ENCODE measurements at places on chromosomes 3 and 15. TPM values are rescaled to one million over a fixed set of nuclear protein-coding genes. Genes with fewer than 3 reads are reported as not detected.

GRCh38 chr15:66706225-66706732 is 4.2 kb downstream of the SMAD6 start:
- no peaks in the 10 kb centered on the region for H3K36me3 ChIP-seq
- no peaks in the 10 kb centered on the region for H3K27me3 ChIP-seq

- no peaks in the 10 kb centered on the region for H3K4me1 ChIP-seq
- no peak for DNase-seq
- no peak overlapping the region for H3K27ac ChIP-seq
- no peaks in the 10 kb centered on the region for H3K27me3 ChIP-seq
- no peaks in the 10 kb centered on the region for H3K36me3 ChIP-seq
- H3K4me3 ChIP-seq: no peak overlapping the region
These were observed 55.2 kb downstream of the RPL22L1 start for GRCh38 chr3:170814822-170815221.

- no peak for DNase-seq
- H3K4me3 ChIP-seq: no peak overlapping the region
- peak overlapping the region; percentile 74 for H3K27ac ChIP-seq
These were observed 27.1 kb upstream of the PIK3CB start for GRCh38 chr3:138861798-138862197.

DNA sequence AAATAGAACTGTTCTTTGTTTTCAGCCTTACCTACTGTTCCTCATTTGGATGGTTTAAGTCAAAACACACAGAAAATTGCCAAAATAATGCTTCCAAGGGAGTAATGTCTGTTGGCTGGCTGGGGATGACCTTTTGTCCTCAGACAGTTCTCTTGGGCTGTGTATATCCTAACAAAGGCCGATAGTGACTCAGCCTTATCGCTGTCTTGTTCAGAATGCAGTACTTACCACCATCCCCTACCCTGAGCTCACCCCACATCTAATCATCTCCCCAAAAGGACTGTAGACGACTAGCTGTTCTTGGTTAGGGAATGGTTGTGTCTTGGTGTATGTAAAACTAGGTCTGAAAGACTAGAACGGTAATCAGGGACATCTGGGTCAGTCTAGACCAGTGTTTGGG is 35.0 kb downstream of the RAB11A start:
- no peak overlapping the region for H3K4me3 ChIP-seq
- H3K27me3 ChIP-seq: no peaks in the 10 kb centered on the region
- no peak overlapping the region for H3K27ac ChIP-seq
- H3K36me3 ChIP-seq: peaks cover 61% of the 10 kb centered on the region

DNA sequence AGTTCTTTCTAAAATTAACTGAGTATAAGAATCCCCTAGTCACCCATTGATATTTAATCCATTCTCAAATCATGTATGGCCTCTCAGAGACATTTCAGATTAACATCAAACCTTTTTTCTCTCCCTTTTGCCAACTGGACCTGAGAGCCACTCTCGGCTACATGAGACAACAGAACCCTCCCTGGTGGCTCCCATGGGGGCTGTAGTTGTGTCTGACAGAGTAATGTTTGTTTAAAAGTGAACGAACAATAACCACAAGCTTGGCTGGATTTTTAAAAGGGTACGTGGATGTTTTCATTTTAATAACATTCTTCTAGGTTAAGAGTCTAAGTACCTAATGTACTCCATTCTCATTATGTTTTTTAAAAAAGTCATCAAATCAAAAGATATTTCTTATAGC is 37.1 kb downstream of the P3H2 start:
- no peak overlapping the region for H3K27ac ChIP-seq
- DNase-seq: no peak
- no peaks in the 10 kb centered on the region for H3K4me1 ChIP-seq

DNA sequence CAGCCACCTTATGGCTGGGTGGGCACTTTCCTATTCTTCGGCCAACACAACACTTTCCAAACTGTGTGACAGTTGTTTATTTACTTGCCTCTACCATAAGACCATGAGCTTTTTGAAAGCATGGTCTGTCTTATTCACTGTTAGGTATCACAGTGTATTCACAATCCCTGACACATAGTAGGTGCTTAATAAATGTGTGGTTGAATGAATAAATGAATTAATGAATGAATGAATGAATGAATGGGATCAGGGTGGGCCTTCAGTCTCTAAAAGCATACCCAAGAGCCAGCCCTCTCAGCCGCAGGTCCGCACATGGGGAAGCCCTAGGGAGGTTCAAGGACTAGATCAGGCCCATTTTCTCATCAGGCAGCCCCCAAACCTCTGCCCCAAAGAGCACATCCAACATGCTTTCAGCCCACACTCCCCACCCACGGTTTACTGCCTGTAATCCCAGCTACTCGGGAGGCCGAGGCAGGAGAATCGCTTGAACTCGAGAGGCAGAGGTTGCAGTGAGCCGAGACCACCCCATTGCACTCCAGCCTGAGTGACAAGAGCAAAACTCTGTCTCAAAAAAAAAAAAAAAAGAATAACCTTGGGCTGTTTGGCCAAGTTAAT is 95.9 kb downstream of the LIPC start:
- H3K4me3 ChIP-seq: no peak overlapping the region
- peaks cover 58% of the 10 kb centered on the region for H3K4me1 ChIP-seq
- no peaks in the 10 kb centered on the region for H3K36me3 ChIP-seq
- DNase-seq: no peak
- no peaks in the 10 kb centered on the region for H3K27me3 ChIP-seq

GRCh38 chr3:61358364-61358763 is 107.1 kb upstream of the FHIT start:
- H3K4me1 ChIP-seq: peaks cover 19% of the 10 kb centered on the region
- peak; percentile 77 for DNase-seq

GRCh38 chr3:29465836-29466235 is 185.0 kb downstream of the RBMS3 start:
- no peak for DNase-seq

GRCh38 chr3:124636863-124637296 is 93.4 kb upstream of the UMPS start:
- H3K27me3 ChIP-seq: no peaks in the 10 kb centered on the region
- peaks cover 44% of the 10 kb centered on the region for H3K36me3 ChIP-seq
- peaks cover 7% of the 10 kb centered on the region for H3K4me1 ChIP-seq
- DNase-seq: no peak

- H3K27me3 ChIP-seq: no peaks in the 10 kb centered on the region
- no peak for DNase-seq
- no peaks in the 10 kb centered on the region for H3K36me3 ChIP-seq
- no peak overlapping the region for H3K27ac ChIP-seq
These were observed 40.0 kb downstream of the PAQR5 start for GRCh38 chr15:69338535-69339213.

- no peaks in the 10 kb centered on the region for H3K27me3 ChIP-seq
- H3K4me1 ChIP-seq: no peaks in the 10 kb centered on the region
- no peak overlapping the region for H3K27ac ChIP-seq
- H3K36me3 ChIP-seq: no peaks in the 10 kb centered on the region
- H3K4me3 ChIP-seq: no peak overlapping the region
- no peak for DNase-seq
These were observed 37.7 kb upstream of the BCHE start for GRCh38 chr3:165874663-165875489.

- no peaks in the 10 kb centered on the region for H3K27me3 ChIP-seq
- no peak for DNase-seq
- H3K27ac ChIP-seq: no peak overlapping the region
- no peaks in the 10 kb centered on the region for H3K4me1 ChIP-seq
- H3K4me3 ChIP-seq: no peak overlapping the region
These were observed 90.0 kb downstream of the STT3B start for GRCh38 chr3:31622636-31623288.

DNA sequence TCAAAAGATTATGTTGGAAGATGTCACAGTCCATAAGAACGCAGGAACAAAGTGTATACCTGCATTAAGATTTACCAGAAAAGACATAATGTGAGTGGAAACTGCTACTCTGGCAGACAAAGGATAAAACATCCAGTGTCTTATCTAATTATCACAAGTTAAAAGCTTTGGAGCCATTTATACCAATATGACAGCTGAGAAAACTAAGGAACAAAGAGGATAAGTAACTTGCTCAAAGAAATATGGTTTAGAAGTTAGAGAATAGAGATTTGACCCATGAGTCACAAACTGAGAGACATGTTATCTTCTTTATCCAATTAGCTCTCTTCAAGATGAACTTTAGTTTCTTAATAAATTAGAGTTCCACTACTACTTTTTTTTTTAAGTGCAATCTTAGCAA is 1473.7 kb downstream of the OTOL1 start:
- no peaks in the 10 kb centered on the region for H3K36me3 ChIP-seq
- DNase-seq: no peak
- no peak overlapping the region for H3K4me3 ChIP-seq
- no peaks in the 10 kb centered on the region for H3K27me3 ChIP-seq

GRCh38 chr15:73985101-73985873 is 6.8 kb downstream of the STOML1 start:
- H3K4me3 ChIP-seq: no peak overlapping the region
- peaks cover 98% of the 10 kb centered on the region for H3K4me1 ChIP-seq
- DNase-seq: no peak
- H3K27ac ChIP-seq: peak overlapping the region; percentile 100
- no peaks in the 10 kb centered on the region for H3K27me3 ChIP-seq
- H3K36me3 ChIP-seq: peaks cover 18% of the 10 kb centered on the region

DNA sequence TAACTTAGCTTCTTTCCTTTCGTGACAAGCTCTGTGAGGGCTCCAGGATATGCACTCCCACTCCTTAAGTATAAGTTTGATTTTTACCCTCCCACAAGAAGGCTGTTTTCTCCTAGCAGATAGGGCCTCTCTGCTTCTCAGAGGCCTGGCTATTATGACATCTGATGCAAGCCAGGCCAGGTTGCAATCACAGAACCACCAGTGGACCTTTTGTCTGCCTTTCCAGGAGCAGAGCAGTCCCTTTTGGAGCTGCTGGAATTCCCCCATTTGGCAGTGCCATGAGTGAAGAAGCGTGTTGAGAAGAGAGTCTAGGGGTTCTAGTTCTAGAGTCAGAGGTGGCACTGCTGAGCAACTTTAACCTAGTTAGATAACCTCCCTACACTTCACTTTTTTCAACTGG is 1004.3 kb upstream of the SEMA6D start:
- no peak overlapping the region for H3K4me3 ChIP-seq
- H3K36me3 ChIP-seq: no peaks in the 10 kb centered on the region
- no peak for DNase-seq
- H3K4me1 ChIP-seq: no peaks in the 10 kb centered on the region
- H3K27me3 ChIP-seq: no peaks in the 10 kb centered on the region

DNA sequence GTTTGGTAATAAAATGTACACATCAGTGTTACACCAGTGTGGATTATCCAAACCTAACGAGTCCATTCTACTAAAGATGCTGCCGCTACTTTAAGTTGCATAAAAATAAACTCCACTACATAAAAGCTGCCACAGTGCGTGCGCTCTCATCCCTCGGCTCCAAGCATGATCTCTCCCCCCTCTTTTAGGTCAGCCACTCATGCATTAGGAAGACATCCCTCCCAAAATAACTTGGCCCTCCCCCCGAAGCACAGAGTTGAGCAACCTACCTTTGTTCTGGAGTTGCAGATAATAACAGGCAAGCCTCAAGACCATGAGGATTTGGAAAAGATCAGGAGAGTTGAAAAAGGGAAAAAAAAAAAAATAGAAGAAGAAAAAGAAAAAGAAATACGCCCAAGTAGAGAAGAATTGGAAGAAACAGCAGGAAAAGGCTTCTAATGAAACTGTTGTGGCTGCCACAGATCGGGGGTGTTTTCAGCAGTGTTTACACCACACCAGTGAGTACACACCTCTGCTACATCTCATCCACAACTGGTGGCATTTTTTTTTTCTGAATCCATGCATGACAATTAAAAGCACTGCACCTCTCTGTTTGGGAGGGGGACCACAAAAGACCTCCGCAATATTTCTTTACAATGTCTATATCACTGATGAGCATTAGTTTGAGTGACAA is 339.2 kb downstream of the FOXP1 start:
- peak overlapping the region; percentile 62 for H3K4me3 ChIP-seq
- no peaks in the 10 kb centered on the region for H3K27me3 ChIP-seq
- H3K4me1 ChIP-seq: peaks cover 74% of the 10 kb centered on the region
- no peaks in the 10 kb centered on the region for H3K36me3 ChIP-seq

- DNase-seq: no peak
- peak overlapping the region; percentile 84 for H3K27ac ChIP-seq
- H3K36me3 ChIP-seq: no peaks in the 10 kb centered on the region
- H3K4me3 ChIP-seq: no peak overlapping the region
- H3K27me3 ChIP-seq: no peaks in the 10 kb centered on the region
- H3K4me1 ChIP-seq: peaks cover 94% of the 10 kb centered on the region
These were observed 24.5 kb downstream of the LPP start for GRCh38 chr3:188178293-188178936.

- no peak overlapping the region for H3K27ac ChIP-seq
- no peaks in the 10 kb centered on the region for H3K4me1 ChIP-seq
- no peaks in the 10 kb centered on the region for H3K27me3 ChIP-seq
- no peak overlapping the region for H3K4me3 ChIP-seq
These were observed 379.5 kb upstream of the ATP10A start for GRCh38 chr15:26242565-26243071.

DNA sequence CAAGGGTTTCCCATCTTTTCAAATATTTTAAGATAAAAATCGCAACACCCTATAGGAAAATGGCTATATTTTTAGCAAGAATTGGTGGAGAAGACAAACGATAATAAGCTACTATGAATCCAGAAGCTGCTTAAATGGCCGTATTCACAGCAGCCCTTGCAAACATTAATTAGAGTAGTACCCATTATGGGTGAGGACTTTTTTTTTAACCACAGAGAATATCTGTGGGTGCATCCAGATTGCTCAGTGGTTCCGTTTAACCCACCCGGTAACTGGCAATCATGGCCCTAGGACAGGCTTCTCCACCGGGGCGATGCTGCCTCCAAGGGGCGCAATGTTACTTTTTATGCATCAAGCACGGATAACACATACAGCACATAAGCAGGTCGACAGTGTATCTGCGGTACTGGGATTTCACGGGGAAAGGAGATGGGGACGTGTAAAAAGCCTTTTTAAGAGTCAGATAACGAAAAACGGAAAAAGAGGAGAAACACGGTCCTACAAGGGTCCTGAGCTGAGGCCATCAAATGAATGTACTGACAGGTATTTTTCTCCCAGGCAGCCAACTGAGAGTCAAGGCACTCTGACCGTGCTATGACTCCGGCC is 968 bp upstream of the TMEM266 start:
- no peak for DNase-seq
- no peaks in the 10 kb centered on the region for H3K36me3 ChIP-seq
- H3K4me1 ChIP-seq: peaks cover 18% of the 10 kb centered on the region
- peak overlapping the region; percentile 72 for H3K4me3 ChIP-seq
- H3K27me3 ChIP-seq: peaks cover 89% of the 10 kb centered on the region

DNA sequence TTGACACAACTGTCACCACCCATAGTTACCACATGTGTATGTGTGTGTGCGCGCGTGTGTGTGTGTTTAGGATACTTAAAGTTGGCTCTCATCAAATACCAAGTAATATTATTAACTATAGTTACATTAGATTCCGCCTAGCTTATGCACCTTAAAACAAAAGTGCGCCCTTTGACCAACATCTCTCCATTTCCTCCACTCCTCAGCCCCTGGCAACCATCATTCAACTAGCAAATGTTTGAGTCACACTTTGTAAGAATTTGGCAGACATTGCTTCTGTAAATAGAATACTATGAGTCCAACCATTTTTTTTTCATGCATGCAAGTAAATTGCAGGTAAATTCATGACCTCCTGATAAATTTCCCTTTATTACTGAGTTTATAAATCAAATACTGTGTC is 169.3 kb downstream of the GBE1 start:
- H3K4me3 ChIP-seq: no peak overlapping the region
- H3K27ac ChIP-seq: no peak overlapping the region
- H3K36me3 ChIP-seq: peaks cover 35% of the 10 kb centered on the region
- no peak for DNase-seq
- no peaks in the 10 kb centered on the region for H3K27me3 ChIP-seq

The SNTN gene
- not detected for total RNA-seq

The ZMYND10 gene
- total RNA-seq: not detected

The BCL2A1 gene
- 0.30 TPM for total RNA-seq

The RYR3 gene
- 0.08 TPM for total RNA-seq

The SERINC4 gene
- total RNA-seq: 0.44 TPM

The EFCC1 gene
- 1.5 TPM for total RNA-seq

The CYP11A1 gene
- 0.27 TPM for total RNA-seq

The SLC41A3 gene
- 30.2 TPM for total RNA-seq
